Suppressor macrophage treated with lipopolysaccharide for 1 hour (primary cell): ENCODE measurements at places on chromosomes 7 and 10.

GRCh38 chr10:103492655-103493261 lies 747 bp upstream of the NEURL1 start:
- DNase-seq = no peak

GRCh38 chr10:8041992-8042720 lies 12.3 kb upstream of the GATA3 start:
- DNase-seq = no peak

DNA sequence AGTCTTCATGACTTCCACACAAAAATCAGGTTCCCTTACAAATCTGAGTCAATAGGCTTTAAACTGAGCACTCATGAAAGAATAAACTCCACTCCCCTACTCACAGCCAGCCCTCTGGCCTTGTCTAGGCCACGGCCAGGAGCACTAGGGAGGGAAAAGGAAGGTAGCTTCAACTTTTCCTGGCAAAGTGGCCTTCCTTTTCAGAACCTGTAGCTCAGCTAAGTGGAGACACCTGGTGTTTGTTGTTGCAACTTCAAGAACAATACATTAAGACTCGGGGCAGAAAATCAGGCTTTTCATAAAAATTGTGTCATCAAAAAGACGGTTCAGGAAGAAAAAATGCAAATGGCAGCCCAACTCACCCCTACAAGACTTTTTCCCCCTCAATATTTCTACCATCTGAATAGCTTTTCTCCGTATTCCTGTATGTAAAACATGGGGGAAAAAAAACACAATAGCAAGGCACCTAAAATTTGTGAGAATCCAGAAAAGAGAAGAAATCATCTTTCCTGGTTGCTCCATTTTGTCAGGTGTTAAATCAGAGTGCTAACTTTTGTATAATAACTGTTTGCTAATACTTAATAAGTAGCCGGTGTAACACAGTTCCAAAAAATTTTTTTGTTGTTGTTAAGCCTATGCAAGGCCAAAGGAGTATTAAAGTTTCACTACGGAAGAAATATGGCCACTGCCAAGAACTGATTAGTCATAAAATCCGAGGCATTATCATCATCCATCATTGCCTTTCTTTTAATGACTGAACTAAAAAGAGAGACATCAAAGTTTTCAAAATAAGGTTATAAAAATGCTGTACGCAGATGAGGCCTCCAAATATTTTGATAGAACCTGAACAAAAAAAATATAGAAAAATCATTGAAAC lies 66.2 kb upstream of the ARID5B start:
- DNase-seq = peak; percentile 47

GRCh38 chr7:104629408-104629807 lies 301.0 kb downstream of the LHFPL3 start:
- no peak for DNase-seq

DNA sequence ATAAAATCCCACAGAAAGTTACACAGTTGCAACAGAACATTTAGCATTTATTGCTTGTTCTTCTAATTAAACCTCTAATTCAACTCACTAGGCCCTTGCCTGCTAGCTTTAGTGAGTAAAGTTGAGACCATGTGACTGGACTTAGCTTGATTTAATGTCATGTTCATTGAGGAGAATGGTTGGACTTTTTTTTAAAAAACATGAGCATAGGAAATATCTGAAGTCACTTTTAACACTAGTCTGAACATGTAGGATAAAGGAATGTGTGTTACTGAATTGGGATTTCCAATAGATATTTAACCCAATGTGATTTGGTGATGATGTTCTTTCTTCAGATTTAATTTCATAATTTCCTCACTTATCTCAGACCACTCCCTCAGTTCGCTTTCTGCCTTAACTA lies 24.6 kb upstream of the GLCCI1 start:
- no peak for DNase-seq

DNA sequence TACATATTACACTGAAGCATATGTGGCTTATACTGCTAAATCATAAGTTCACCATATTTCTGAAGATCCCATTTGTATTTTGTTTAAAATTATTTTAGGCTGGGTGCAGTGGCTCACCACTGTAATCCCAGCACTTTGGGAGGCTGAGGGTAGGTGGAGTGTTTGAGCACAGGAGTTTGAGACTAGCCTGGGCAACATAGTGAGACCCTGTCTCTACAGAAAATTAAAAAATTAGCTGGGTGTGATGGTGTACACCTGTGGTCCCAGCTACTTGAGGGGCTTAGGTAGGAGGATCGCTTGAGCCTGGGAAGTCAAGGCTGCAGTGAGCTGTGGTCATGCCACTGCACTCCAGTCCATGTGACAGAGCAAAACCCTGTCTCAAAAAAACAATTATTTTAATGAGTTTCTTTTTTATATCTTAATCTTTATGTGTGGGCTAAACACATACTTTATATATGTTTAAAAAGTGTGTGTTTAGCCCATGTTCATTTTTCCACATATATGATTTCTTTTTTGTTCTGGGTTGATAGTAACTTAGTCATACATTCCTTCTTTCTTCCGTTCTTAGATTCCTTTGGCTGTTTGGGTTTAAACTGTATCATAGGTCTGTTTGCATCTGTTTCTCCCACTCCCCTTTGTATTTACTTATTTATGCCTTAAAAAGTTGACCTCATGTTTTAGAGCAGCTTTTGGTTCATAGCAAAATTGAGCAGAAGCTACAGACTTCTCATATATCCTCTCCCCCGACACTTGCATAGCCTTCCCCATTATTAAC lies 33.5 kb downstream of the RSBN1L start:
- DNase-seq = no peak

GRCh38 chr10:42933448-42934340 lies 143.2 kb upstream of the RET start:
- peak; percentile 22 for DNase-seq

- DNase-seq = no peak
These were observed 94.4 kb downstream of the ADRA2A start for GRCh38 chr10:111171183-111171582.

DNA sequence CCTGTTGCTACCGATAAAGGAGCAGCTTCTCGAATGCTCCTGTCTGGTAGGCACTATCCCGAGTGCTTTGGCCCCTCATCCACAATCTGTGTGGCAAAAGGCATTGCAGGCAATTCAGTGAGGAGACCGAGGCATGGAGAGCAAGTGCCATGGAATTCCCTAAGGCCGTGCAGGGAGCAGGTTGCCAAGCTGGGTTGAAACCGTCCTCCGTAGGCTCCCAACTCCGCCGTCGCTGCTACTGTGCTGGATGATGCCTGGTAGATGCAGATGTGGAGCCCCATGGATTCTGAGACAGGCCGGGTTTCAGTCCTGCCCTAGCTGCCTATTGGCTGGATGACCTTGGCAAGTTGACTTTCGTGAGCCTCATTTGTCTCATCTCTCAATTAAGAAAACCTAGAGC lies 85.3 kb downstream of the EGFR start:
- DNase-seq = no peak

- DNase-seq = no peak
These were observed 30.6 kb upstream of the PCBD1 start for GRCh38 chr10:70918851-70919530.

GRCh38 chr10:110460111-110460809 lies 37.4 kb upstream of the DUSP5 start:
- peak; percentile 68 for DNase-seq

DNA sequence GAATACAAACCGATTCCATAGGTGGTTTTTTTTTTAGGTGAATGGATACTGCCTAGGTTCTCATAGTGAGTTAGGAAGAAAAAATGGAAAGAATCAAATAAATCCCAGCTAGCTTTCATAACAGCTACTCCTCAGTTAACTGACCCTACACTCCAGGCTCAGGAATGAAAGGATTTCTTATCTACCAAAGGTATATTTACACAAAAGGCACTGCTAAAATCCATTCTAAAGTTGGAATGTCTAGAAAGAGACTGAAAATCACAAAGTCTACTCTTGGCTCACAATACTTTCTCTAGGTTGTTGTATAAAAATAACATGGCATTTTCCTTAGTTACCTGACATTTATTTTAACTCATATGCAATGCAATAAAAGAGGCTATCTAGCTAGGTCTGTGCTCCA lies 375.2 kb downstream of the MAGI2 start:
- DNase-seq = no peak

DNA sequence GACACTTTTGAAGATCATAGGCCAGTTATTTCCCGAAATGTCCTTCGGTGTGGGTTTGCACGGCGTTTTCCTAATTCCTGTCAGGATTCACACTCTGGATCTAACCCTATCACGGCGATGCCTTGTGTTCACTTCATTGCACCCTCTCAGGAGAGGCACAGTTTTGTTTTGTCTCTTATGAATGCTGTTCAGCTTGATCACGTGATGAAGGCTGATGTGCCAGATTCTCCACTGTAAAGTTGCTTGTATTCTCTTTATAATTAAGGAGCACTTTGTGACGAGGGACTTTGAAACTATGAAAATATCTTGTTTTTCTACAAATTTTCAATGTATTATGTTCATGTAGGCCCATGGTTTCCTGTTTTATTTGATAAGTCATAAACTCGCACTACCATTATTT lies 568.1 kb downstream of the ACTR3B start:
- DNase-seq = no peak

DNA sequence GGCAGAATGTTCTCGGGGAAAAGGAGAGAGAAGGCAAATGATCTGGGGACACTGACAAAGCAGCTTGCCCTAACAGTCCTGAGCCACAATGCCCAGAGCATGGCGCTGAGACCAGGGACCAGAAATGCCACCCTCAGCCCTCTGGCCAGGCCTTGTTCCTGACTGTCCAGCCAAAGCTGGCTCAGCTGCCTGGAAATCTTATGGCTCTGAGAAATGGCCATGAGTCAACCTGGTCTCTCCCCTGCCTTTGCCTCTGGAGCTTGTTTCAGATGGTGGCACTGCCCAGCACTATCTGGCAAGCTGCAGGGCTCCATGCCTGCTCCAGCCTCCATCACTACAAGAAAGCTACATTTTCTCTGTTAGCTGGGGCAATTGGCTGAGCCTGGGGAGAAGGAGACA lies 90.5 kb upstream of the PLXNA4 start:
- no peak for DNase-seq

- DNase-seq = no peak
These were observed 17.6 kb upstream of the LAMB1 start for GRCh38 chr7:108020585-108020984.

GRCh38 chr7:120272261-120272660 lies 714 bp upstream of the KCND2 start:
- DNase-seq = peak; percentile 30

DNA sequence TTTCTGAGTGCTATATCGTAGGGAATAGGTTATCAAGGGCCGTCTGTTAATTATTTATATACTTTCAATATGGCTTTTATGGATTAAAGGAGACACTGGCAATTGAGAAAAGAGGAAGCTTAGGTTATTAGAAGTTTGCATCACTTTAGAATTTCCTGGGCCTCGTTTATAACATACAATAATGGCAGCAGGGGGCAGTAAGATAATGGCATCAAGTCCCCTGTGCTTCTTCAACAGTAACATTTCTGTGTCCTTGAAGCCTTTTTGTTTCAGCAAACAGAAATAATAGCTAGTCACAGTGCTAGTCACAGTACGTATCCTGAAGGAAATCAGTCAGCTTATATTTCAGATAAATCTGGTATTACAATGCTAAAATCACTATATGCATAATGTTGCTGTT lies 41.9 kb downstream of the SPAM1 start:
- DNase-seq = peak; percentile 26
